ENCODE measurements at places on chromosomes 6 and 20.

DNA sequence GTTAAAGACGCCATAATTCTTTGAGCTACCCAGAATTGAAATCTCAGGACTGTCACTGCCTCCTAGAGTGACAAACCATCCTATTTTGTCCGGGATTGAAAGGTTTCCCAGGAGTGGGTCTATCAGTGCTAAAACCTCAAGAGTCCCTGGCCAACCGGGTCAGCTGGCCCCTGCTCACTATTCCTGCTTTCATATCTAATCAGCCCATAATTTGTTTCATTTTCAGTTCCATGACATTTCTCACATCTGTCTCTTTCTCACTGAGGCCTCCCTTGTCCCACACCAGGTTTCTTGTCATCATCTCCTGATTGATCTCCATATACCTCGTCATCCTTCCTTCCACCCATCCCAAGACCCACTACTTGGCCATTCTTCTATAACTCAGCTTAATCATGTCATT, 98.2 kb downstream of the SLC35B3 start:
- no peak overlapping the region for H3K27ac ChIP-seq
- no peaks in the 10 kb centered on the region for H3K4me1 ChIP-seq
- no peak overlapping the region for H3K4me3 ChIP-seq
- no peaks in the 10 kb centered on the region for H3K36me3 ChIP-seq
- H3K27me3 ChIP-seq = no peaks in the 10 kb centered on the region
- DNase-seq = no peak

DNA sequence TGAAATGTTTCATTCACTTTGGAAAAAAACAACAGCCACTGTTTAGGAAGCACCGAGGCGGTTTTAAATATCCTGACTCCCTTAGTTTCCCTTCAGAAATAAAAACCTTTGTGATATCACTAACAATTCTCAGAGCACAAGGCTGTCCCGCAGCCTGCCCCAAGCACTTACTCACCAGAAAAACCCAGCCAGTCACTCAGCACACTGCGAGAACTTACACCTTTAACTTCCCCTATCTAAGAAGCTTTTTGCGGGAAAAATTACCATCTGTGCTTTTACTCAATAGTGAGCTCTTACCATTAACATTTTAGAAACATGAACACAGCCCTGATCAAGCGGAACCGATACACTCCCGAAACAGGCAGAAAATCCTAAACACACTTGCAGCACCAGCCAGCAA, 9.3 kb downstream of the ZBTB46 start:
- no peaks in the 10 kb centered on the region for H3K27me3 ChIP-seq
- no peaks in the 10 kb centered on the region for H3K36me3 ChIP-seq
- H3K4me3 ChIP-seq = no peak overlapping the region

DNA sequence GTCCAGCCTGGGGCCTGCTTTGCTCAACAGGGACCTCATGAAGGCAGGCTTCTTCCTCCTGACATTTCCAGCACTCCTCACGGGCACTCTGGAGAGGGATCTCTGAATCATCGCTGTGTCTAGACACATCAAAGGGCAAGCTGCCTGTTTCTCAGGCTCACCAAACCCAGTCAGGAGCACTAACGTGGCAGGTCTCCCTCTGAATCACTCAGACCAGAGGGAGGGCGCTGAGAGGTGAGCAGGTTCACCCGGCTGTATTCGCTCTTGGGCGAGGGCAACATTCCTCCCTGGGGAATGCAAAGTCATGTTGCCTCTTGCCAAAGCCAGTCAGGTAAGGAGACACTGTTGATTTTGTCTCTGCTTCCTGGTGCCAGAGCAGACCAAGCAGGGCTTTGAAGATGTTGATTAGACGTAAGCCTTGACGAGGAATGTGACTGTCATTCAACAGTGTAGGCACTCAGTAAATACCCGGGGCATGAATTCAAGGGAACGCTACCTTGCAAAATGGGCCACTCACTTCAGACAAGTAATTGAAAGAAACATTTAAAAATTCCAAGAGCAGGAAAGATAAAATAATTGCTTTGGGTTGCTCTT, 50.1 kb downstream of the CYP24A1 start:
- H3K4me3 ChIP-seq = no peak overlapping the region
- no peak overlapping the region for H3K27ac ChIP-seq
- H3K4me1 ChIP-seq = no peaks in the 10 kb centered on the region
- H3K27me3 ChIP-seq = no peaks in the 10 kb centered on the region
- no peaks in the 10 kb centered on the region for H3K36me3 ChIP-seq

GRCh38 chr6:134702279-134702678, 247.6 kb downstream of the ALDH8A1 start:
- no peak overlapping the region for H3K4me3 ChIP-seq
- no peak overlapping the region for H3K27ac ChIP-seq
- no peaks in the 10 kb centered on the region for H3K4me1 ChIP-seq
- DNase-seq = no peak

DNA sequence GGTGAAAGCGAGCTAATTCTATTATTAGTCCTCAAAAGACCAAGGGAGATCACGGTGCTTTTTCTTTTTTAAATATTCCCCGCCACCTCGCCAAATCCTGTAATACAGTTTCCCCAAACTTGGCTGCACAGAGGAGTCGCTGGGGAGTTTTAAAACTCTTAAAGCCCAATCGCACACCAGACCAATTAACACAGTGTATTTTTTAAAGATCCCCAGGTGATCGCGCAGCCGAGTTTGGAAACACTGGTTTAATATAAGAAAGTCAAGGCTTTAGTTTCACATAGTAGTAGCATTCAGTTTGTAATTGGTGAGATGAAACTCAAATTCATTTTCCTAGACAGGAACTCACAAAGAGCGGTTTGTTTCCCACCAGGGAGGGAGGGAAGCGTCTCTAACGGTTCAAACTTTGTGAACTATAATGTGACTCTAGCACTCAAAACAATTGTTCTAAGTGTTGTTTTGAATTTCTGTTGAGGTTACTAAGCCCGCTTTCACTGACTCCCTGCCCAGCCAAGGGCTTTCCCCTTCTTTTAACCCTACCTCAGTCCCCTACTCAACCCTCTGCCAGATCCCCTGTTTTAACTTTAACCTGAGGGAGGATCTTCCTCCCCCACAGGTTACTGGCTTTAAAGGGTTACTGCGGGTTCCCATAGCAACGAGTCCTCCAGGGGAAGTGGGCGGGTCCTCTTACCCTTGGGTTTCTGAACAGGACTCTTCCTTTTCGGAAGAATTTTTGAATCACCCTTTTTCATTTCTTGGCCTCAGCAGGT, 25.7 kb upstream of the BTBD3 start:
- H3K27me3 ChIP-seq = no peaks in the 10 kb centered on the region
- peak; percentile 79 for DNase-seq
- H3K4me3 ChIP-seq = peak overlapping the region; percentile 85
- H3K36me3 ChIP-seq = no peaks in the 10 kb centered on the region
- peaks cover 19% of the 10 kb centered on the region for H3K4me1 ChIP-seq

DNA sequence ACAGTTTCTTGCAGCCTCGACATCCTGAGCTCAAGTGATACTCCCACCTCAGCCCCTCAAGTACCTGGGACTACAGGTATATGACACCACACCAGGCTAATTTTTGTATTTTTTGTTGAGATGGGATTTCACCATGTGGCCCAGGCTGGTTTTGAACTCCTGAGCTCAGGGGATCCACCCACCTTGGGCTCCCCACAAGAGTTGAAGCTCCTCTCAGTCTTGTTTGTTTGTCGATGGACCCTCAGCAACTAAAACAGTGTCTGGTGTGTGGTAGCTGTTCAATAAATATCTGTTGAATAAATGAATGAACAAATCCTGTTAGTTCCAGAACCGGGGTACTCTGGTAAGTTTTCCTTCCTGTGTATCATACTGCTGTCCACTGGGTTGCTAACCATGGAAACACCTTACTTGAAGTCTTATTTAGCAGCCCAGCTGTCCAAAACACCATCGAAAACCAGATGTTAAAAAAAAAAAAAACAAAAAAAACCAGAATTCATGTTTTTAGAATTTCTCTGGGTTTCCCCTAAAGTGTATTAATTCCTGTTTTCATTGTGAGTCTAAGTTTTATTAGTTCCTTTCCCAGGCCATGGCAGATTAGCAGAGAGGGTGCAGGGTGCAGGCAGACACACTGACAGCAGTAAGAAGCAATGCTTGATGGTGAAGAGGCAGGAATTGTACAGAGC, 7.8 kb upstream of the EZR start:
- no peak overlapping the region for H3K4me3 ChIP-seq
- no peak overlapping the region for H3K27ac ChIP-seq
- no peak for DNase-seq
- H3K4me1 ChIP-seq = no peaks in the 10 kb centered on the region
- no peaks in the 10 kb centered on the region for H3K36me3 ChIP-seq

- no peaks in the 10 kb centered on the region for H3K27me3 ChIP-seq
- no peak overlapping the region for H3K27ac ChIP-seq
- H3K4me1 ChIP-seq = peaks cover 3% of the 10 kb centered on the region
Observed at GRCh38 chr6:118536478-118536877, 11.6 kb upstream of the PLN start.

GRCh38 chr20:51021067-51022025, 1.6 kb downstream of the KCNG1 start:
- H3K27ac ChIP-seq = no peak overlapping the region
- H3K4me1 ChIP-seq = peaks cover 6% of the 10 kb centered on the region
- DNase-seq = no peak
- peaks cover 55% of the 10 kb centered on the region for H3K27me3 ChIP-seq

DNA sequence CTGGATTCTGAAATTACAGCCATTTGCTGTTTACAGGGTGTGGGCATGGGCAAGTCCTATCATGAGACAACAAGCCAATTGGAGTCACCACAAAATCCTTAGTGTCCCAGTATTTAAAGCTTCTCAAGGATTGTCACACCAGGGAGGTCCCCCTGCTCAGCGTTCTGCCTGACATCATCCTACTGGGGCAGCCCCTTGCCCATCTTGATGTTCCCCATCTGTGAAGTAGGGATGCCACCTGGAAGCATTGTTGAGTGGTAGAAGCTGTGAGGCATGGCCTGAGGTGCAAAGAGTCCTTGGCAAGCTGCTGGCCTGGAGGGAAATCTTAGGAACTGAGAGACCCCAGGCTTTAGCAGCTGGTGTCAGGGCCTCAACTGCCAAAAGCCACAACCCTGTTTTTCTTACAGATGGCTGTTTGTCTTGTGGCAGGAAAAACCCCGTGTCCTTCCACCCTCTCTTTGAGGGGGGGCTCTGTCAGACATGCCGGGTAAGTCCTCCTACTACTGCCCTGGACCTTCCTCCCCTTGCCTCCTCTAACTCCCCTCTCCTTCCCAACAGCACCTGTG, 23.3 kb upstream of the MAPRE1 start:
- H3K4me3 ChIP-seq = no peak overlapping the region
- H3K36me3 ChIP-seq = peaks cover 3% of the 10 kb centered on the region
- H3K4me1 ChIP-seq = peaks cover 10% of the 10 kb centered on the region
- H3K27me3 ChIP-seq = no peaks in the 10 kb centered on the region

DNA sequence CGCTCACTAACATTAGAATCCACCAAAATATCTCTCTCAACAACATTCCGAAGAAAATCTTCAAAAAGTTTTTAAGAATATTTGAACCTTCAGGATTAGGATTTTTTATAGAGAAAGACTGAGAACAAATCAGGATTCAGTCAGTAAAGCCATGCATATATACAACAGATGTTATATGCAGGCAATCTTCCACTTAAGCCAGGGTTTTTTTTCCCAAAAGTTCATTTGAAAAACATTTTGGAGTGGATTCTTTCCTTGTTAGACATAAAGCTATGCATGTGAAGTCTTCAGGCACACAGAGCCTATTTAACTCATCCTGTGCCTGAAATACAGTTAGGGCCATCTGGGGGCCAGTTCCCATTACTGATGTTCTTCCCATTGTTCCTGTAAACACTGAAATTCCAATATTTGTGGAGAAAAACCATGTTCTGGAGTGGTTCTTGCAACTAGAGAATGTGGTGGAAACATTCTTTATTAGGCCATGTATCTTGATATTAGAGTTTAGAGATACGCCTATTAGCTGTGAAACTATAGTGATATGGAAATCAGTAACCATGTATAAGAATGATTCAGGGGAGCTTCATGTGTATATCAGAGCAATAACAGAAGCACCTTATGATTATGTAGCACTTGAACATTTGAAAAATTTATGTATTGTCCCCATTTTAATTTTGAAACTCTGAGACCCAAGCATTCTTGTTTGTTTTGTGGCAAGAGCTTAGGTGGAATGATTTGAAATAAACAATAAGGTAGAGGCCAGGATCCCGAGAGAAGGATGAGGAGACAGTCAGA, 61.7 kb downstream of the PLEKHG1 start:
- no peaks in the 10 kb centered on the region for H3K27me3 ChIP-seq
- no peak overlapping the region for H3K27ac ChIP-seq
- no peak overlapping the region for H3K4me3 ChIP-seq
- DNase-seq = no peak

DNA sequence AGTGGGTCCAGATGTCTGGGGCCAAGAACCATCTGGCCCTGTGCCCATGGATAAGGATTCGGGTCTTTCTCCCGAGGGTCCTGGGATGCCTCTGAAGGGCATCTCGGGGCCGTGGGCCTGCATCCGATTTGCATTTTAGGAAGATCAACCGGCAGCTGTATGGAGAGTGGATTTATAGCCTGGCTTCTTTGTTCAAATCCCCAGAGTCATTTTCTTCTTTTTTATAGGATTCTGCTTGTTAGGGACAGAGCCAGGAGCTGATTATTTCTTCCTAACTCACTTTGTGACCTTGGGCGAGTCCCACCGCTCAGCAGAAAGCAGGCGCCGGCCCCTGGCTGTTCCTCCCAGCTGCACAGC, 52.9 kb upstream of the APCDD1L start:
- H3K36me3 ChIP-seq = no peaks in the 10 kb centered on the region
- H3K27me3 ChIP-seq = no peaks in the 10 kb centered on the region
- H3K27ac ChIP-seq = no peak overlapping the region
- no peak for DNase-seq
- H3K4me3 ChIP-seq = no peak overlapping the region

DNA sequence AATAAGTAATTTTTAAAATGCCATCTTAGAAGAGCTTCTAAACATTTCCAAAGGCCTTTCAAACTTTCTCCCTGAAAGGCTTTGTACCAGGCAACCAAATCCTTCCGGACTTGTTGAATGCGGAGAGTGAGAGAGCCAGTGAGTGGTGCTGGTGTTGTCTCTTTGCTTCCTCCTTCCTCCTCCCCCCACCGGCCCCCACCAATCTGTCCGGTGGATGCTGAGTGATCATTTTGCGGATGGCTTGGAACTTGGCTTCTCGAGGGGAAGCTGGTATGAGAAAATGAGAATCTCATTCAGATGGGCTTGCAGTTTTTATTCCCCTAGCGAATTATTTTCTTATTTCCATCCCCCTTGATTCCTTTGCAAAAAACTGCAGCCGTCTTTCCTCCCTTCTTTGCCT, 97.3 kb downstream of the ANKRD60 start:
- no peak overlapping the region for H3K4me3 ChIP-seq
- H3K4me1 ChIP-seq = peaks cover 7% of the 10 kb centered on the region
- no peak for DNase-seq
- no peak overlapping the region for H3K27ac ChIP-seq
- peaks cover 32% of the 10 kb centered on the region for H3K27me3 ChIP-seq
- H3K36me3 ChIP-seq = no peaks in the 10 kb centered on the region

DNA sequence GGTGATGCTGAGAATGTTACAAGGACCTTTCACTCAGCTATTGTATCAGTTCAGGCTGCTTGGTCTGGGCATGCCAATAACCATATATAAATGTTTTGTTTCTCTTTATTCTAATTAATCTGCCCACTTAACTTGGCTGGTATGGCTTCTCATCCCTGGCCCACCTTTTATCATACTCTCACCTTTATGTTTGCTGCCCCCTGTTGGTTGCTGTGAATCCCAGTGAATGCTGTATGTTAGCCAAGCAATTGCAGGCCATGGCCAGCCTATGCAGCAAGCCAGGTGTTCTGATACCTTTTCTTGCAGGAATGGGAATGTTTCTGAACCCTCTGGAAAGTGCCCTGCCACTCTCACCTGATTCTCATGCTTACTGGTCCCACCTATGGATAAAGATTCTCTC, 54.6 kb downstream of the PCSK2 start:
- DNase-seq = no peak
- no peaks in the 10 kb centered on the region for H3K27me3 ChIP-seq
- H3K27ac ChIP-seq = no peak overlapping the region
- no peaks in the 10 kb centered on the region for H3K36me3 ChIP-seq

Measured in endothelial cell of umbilical vein (primary cell).